ENCODE measurements at places on chromosomes 2 and 18.

DNA sequence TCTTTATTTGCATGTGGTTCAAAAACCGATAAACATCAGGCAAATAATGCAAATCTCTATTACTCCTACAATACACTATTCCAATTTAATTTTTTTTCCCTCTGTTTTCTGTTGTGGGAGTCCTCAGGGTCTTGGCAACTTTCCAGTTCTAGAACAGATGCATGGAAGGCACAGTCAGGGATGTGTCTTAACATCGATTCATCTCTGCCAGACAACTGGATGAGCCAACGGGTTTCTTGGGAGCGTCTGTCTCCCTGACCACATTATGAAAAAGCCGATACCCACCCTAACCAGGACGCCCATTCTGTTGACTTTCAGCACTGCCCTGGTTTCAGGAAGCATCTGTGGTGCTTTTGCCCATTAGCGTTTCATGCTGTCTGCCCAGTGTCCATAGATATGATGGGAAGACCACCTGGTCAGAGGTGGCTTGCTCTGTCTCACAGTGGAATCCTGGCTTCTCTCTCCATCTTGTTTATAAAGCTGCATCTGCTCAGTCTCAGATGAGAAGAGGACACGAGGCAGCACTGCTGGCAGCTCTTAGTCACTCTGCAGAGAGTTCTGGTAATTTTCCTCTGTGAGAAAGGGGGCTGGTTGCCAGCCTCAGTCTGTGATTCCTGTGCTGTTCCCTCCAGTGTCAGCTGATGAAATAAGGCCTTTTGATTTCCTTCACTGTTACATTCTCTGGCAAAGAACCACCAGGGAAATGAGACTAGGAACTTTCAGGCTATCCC, 57.9 kb upstream of the KCNE4 start:
- DNase-seq: no peak

DNA sequence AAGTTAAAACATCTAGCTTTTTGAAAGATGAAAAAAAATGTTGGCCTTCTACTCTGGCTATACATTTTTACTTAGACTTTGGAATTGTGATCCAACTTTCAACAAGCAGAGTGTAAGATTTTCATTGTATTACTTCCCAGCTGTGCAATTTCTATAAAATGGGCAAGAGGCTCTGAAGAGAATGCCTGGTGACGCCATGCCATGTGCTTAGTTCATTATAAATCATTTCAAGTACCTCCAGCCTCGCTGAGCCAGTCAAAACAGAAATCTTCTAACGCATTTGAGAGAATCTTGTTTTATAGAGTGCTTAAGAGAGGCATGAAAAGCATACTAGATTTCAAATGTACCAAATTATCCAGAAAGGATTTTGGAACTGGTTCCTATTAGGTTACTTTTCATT, 10.1 kb upstream of the STK17B start:
- no peak for DNase-seq

GRCh38 chr2:21183726-21184125, 60.0 kb downstream of the TDRD15 start:
- DNase-seq: no peak

DNA sequence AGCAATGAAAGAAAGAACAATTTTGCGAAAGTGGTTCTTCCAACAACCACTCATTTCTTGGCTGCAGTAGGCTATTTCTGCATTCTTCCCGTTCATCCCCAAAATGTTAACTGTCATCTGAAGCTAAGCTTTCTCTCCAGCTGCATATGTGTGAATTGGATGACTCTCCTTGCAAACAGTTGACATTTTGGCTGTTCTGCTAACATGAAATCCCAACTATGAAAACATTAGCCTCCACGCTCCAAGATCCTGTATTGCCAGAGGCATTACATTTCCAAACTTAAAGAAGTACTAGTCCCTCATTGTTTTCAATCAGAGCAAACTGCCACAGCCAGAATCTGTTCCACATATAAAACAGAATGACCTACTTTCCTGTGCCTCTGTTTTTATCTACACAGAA, 88.5 kb downstream of the TGIF1 start:
- DNase-seq: no peak

- no peak for DNase-seq
Measured at GRCh38 chr2:207792244-207792785, 22.6 kb upstream of the FZD5 start.

DNA sequence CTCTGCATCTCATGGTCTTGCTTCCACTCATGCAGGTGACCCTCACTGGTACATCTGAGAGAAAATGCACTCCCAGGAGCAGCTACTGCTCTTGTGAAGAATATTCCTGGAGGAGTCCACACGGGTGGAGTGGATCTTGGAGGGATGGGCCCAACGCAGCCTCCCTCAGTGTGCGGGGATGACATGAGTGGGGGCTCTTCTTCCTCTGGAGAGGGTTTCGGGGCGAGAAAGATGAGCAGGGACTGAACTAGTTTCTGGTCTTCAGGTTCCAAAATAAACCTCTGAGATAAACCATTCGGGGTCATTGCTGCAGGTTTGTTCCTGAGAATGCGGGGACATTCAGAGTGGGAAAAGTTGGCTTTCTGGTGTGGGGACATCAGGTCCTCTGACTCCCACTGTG, 39.1 kb downstream of the COPS8 start:
- no peak for DNase-seq

- no peak for DNase-seq
Measured at GRCh38 chr2:180456801-180457200, 449.7 kb upstream of the CWC22 start.

DNA sequence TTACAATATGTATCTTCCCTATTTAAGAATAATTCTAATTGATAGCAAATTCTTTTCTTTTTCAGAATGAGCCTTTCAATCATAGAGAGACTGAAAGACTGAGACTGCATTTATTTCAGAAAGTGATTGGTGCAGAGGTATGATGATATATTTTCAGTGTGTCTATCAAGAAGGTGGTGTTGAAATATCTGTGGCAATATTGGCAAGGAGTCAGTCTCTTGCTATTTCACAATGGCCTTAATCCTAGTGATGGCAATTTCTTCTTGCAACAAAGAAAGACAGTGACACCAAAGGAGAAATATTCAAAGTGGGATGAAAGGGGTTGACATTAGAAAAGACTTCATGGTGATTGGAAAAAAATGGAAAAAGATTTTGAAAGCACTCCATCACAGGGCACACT, 21.7 kb upstream of the ZBTB14 start:
- DNase-seq: no peak

- no peak for DNase-seq
Measured at GRCh38 chr18:26993568-26993967, 128.1 kb upstream of the AQP4 start.

DNA sequence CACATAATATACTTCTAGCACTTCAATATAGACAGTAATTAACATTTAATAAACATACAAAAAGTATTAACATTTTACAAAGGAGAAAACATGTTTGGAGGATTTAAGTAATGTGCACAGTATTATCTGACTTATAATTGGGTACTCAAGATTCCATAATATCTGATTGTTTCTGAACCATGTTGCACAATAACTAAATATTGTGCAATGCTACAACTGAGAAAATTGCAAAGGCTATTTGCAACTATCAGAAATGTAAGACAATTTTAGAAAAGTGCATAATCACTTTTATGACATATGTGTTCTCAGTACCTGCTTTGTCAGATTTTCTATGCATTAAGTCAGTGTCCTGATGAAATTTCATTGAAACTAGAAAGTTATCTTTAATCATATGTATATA, 934.6 kb downstream of the SOCS6 start:
- no peak for DNase-seq

DNA sequence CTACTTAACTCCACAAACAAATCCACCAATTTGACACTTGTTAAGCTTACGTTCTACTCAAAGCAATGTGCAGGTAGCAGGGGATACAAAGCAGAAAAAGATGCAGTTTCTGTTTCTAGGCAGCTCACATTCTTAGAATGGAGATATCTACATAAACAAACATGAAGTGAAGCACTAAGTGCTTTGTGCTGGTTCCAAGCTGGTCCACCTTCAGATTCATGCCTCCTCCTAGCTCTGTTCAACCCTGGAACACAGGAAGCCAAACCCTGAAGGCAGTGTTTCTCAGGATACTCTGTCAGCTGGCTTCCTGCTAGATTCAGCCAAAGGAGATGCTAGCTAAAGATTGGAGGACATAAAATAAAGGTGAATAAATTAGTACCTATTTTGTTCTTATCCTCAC, 55.3 kb upstream of the NOL4 start:
- no peak for DNase-seq

- no peak for DNase-seq
Measured at GRCh38 chr2:171706152-171706803, 19.0 kb downstream of the DYNC1I2 start.

GRCh38 chr2:183123117-183123958, 905 bp upstream of the NUP35 start:
- DNase-seq: no peak

- DNase-seq: no peak
Measured at GRCh38 chr2:11097038-11097720, 58.1 kb upstream of the SLC66A3 start.

DNA sequence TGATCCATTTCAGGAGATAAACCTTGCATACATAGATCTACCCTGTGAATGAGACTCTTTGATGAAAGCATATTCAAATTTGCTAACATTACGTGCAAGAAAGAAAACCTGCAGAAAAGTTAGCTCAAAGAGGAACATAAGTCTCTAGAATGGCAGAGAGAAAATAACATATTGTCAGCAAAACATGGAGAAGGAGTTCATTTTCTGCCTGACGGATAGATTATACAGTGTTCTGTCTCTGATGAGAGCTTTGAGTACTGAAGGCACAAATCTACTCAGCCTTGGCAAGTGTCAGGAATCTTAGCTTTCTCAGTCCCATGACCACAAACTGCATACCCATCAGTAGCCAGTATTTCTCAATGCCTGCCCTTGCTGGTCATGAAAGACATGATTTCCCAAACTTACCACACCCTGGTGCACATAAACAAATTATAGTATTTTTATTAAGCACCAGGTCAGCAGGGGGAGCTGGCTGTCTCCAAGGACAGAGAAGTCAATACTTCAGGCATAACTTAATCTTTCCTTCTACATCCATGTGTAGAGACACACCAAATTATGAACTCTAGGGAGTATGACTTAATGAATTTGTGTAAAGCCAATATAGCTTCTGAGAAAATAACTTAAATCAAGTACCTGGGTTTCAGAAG, 401.2 kb upstream of the SOX11 start:
- no peak for DNase-seq

- DNase-seq: no peak
Measured at GRCh38 chr2:163713534-163714311, 22.1 kb downstream of the FIGN start.

DNA sequence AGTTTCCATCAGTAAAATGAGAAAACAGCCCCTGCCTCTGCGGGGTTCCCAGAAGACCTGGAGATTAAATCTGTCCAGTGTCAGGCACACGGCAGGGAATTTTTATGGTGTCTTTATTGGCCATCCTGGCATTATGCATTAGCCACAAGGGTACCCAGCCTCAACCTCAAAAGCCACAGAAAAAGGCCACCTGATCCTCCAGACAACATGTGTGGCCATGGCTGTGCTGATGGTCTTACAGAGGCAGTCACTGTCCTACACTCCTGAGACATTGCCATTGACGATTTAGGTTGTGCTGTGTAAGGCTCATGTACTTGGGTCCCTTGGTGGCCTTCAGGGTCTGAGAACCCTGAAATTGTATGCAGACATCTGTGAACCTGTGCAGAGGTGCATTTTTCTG, 115.6 kb downstream of the SMAD7 start:
- DNase-seq: no peak

DNA sequence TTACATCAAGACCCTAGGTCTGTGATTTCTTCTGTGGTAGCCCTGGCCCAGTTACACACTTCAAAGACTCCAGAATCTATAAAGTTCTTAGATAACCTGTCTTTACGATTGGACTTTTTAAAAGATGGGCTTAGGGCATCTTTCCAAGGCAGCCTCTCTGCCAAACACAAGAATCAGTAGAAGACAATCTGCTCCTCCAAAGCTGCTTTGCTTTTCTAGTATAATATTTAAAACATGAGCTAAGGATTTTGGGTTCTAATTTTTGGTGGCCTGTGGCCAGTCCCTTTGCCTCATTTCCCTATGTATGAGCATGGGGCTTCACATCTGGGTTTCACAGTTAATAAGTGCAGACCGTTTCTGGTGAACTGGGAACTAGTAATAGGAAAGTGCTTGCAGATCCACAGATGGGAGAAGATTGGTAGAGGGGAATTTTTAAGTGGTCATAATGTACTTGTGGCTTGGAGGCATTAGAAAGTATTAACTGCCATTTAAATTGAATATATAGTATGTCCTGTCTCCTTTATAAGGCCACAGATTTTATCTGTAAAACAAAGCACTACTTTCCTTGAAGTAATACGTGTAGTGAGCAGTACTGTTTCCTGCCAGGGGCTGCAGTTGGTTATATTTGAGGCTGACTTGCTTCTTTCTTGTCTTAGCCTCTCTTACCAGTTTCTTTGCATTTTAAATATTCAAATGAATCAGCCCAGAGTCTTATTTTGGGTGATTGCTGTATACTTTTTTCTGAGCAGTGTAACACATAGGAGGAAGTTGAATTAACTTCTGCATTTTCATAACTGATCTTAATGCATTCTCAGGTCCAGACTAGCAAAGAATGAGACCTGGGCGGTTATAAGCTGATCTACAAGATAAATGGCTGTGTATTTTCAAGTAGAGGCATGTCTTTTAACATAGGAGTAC, 1.5 kb downstream of the ARPC2 start:
- no peak for DNase-seq

DNA sequence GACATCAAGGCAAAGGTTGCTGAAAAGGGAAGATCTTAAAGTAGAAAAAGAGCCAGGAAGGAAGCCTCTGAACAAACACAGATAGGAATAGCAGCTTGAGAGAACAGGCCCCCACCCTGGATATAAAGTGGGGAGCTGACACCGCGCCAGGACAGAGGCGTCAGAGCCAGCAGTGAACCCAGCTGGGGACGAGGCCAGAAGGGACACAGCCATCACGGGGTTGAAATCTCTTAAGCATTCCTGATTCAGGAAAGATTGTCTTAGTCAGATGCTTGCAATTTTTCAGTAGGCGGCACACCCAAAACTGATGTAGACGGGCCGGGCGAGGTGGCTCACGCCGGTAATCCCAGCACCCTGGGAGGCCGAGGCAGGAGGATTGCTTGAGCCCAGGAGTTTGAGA, 93.8 kb upstream of the PHLPP1 start:
- no peak for DNase-seq

- DNase-seq: no peak
Measured at GRCh38 chr2:100004959-100005387, 137.4 kb downstream of the AFF3 start.

DNA sequence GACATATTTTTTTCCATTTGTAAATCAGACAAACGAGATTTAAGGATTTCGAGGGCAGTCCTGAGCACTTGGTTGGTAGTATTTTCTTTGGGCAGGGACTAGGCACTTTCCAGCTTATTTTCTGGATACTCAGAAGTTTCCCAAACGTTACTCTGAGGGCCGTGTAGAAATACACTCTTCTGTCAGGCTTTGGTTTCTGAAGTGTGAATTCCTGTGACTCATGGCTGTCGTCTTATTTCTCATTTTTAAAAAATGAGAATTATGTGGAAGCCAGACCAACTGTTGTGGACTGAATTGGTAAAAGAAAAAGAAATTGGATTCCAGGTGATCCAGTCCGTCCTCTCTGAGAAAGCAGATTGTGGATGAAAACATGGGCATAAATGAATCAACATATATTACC, 658.6 kb upstream of the FANCL start:
- no peak for DNase-seq

Data from esophagus squamous epithelium (tissue), 5 donors.